ENCODE measurements at places on chromosomes 6 and 20.

DNA sequence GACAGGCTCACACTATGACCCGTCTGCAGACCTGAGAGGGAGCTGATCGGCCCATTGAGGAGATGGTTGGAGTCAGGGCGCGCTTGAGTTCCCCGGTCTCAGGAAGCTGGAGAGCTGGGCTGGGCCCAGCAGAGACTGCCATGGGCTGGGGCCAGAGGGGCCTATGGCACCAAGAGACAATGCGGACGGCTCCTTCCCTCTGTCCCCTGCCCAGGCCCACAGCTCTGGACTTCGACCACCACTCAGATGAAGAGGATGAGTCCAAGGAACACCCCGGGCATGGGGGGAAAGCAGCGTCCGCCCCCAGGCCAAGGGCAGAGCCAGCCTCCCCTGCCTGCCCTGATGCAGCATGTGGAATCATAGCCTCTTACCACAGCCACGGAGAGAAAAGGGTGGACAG lies 40.2 kb upstream of the PHACTR3 start:
- no peak for DNase-seq

GRCh38 chr20:61696181-61696735 lies 369.4 kb downstream of the TAF4 start:
- no peak for DNase-seq

DNA sequence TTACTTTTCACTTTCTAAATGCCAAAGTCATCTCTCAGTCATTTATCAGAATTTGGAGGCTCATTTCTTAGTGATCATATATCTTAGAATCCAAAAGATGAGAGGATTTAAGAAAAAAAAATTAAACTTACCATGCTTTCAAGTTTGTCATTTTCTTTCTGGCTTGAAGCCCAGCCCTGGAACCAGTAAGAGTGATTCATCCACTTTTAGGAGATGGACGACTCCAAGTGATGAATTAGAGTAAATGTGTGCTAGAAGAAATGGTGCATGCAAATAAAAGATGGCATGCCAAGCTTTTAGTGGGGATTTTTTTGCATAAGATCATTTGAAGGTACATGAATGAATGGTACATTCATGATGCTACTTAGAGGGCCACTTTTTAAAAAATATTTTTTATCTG lies 20.1 kb downstream of the PLCB1 start:
- no peak for DNase-seq

DNA sequence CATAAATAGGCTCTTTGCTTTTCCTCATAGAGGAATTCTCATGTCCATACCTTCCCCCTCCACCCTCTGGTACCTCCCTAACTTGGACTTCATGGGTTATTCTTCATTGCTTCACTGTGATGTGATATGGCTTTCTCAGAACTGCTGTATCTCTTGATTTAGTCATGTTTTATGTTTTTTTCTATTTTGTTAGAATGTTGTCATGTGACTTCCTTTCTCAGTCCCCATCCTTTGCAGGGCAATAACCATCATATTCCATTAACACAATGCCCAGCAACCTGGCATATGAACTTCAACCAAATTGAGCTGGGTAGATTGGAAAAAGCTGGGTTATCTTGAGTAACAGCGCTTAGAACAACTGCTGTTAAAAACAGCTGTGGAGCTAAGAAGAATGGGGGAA lies 190.9 kb upstream of the PRSS16 start:
- DNase-seq: no peak

GRCh38 chr6:2468601-2468955 lies 223.2 kb upstream of the GMDS start:
- no peak for DNase-seq

DNA sequence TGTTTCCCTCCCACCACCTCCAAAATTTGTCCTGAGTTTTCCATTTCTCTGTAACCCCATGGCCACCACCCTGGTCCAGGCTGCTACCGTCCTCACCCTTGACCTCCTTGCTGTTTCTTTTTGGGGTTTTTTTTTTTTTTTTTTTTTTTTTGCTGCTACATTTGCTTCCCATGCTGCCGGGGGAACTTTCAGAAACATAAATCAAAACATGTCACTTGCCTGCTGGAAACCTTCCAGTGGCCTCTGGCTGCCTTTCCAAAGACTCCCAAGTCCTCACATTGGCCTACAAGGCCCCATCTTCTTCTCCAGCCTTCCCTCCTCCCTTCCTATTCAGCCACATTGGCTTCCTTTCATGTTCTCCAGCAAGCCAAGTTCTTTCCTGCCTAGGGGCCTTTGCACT lies 50.4 kb upstream of the PTGIS start:
- no peak for DNase-seq

DNA sequence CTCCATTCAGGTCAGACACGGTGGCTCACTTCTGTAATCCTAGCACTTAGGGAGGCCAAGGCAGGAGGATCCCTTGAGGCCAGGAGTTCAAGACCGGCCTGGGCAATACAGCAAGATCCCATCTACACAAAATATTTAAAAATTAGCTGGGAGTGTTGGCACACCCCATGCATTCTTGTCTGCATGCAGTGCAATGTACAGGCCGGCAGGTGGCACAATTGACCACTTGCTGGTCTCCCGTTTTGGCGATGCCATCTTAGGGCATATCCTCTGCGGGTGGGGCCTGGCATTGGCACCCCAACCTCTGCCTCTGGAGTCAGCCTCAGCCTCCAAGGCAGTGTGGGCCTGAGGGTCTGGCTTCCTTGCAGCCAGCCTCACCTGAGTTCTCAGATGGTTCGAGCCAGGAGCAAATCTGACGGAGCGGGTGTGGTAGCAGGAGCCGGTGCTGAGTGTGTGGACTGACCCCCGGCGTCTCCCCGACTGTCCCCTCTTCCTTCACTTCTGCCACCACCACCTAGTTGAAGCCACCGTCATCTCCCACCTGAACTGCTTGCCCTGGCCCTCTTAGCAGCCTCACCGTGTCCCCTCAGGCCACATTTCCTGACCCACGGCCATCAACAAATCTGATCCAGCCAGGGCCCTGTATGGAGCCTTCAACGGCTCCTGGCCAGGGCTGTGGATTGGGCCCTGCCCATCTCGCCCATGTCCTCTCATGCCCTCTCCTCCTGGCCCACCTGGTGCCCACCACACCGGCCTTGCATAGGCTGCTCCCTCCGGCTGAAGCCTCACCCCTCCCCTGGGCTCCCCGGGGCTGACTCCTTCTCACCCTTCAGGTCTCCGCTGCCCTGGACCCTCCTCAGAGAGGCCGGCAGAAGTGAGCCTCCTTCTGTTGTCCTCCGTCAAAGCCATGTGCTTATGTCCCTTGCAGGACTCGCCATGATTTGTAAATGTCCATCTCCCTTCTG lies 44.0 kb downstream of the EFCAB8 start:
- DNase-seq: peak; percentile 36

DNA sequence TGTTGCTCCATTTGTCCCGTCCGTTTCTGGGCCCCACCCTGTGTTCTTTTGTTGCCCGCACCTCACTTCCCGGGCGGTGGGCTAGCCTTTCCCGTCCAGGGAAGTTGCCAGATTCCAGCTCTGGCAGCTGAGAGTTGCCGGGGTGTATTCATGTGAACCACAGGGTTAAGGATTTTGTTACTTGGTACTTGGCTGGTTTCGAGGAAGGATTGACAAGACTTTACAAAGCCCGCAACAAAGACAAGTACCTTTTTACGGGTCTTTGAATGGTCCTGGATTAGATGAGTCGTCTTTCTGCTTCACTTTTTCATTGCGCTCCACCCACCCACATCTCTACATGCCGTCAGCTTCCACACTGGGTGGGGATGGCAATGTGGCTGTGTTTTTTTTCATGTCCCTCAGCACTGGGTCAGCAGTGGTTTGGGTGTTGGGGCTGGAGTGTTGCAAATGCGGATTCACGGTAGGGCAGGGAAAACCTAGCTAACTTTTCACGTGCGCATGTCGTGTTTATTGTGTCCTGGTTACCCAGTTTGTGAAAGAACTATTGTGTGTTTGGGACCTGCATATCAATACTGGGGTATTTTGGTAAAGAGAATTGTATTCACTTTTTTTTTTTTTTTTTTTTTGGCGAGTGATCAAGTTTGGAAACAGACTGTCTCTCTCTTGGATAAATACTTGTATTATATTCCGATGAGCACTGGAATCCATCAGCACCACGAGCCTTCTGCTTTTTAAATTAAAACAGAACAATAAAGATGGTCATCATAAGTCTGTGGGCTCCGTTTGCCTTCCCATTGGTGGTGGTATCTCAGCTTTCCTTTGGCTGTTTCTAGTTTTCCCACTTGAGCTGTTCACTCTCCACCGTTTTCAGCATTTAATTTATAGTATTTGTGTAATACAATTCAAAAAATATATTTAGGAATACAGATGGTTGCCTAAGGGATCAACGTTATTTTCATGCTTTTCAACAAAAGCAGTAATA lies 1.2 kb downstream of the DUSP22 start:
- peak; percentile 54 for DNase-seq

- no peak for DNase-seq
Observed at GRCh38 chr6:142339113-142339512, 37.3 kb downstream of the ADGRG6 start.

- DNase-seq: peak; percentile 61
Observed at GRCh38 chr20:3995067-3995748, 20.1 kb downstream of the RNF24 start.

DNA sequence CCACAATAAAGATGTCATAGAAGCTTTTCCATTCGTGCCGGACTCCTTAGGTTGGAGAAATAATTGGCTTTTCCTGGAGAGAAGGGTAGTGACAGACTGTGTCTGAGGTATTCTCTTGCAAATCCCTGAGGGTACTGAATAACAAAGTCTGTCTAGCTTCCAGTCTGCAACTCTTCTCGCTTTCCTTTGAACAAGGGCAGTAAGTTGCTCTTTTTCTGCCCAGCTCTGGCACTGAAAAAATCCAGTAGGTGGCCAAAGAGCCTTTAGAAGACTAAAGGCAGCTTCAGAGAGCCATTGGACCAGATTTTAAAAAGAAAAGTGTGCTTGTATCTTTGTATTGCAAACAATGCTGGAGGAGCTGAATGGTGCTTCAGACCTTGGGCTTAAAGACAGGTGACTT lies 20.7 kb upstream of the RREB1 start:
- peak; percentile 96 for DNase-seq
